Stimulated activated CD4-positive, alpha-beta T cell treated with anti-CD3 and anti-CD28 coated beads, Interleukin-15, amount 100 ng/mL, for 1 hour (primary cell): ENCODE measurements at places on chromosomes 2 and 18.

- no peak for DNase-seq
These were observed 146.6 kb upstream of the ITGA6 start for GRCh38 chr2:172280571-172281361.

GRCh38 chr2:139478165-139478914 lies 698.1 kb upstream of the NXPH2 start:
- no peak for DNase-seq

- DNase-seq, result no peak
These were observed 68.8 kb upstream of the KCTD1 start for GRCh38 chr18:26617151-26617554.

DNA sequence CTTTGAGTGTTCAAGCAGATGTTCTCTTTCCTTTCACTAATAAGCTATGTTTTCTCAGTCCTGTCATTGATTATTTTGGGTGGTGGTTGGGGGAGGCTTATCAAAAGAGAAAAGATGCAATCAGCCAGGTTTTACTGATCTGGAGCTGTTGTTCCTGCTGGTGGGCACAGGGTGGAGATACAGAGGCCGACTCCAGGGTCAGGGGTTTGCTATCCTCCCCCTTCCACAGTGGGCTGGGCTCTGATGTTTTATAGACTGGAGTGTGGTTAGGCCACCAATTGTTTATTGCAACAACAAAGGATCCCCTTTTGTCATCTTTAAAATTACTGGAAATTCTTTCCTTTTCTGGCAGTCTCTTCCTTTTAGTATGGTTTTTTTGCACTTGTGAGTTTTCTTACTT lies 120.5 kb downstream of the TANC1 start:
- no peak for DNase-seq

DNA sequence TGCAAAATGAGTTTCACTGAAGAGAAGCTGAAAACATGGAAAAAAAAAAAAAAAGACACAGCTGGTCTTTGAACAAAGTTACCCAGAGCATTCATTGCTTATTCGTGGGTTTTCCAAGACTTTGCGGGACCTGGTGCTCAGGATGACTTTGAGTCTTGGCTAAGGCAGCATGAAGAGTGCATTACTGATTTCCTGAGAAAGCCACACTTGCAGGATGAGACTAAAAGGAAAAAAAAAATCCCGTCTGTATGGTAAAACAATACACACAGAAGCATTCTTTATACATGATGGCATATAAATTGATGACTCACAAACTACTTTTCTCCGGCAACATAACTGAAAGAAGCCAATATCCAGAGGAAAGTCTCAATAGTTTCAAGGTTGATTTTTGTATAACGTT lies 195.4 kb downstream of the SPP2 start:
- DNase-seq, result no peak

DNA sequence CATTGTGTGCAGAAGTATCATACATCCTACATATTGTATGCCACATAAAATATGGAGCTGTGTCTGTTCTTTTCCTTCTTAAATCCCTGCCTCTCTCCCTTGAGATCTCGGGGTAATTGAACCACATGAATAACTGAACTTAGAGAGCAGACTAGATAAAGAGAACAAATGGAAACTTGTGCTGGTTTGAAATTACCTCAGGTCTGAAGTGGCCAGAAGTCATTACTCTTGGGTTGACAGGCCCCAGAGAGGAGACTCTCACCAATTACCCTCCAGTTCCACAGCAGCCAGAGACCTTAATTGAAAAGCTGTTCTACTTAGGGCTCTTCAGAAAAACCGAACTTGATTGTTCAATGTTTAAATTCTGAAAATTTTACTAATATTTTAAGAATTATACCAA lies 5.0 kb upstream of the ADAM17 start:
- no peak for DNase-seq

DNA sequence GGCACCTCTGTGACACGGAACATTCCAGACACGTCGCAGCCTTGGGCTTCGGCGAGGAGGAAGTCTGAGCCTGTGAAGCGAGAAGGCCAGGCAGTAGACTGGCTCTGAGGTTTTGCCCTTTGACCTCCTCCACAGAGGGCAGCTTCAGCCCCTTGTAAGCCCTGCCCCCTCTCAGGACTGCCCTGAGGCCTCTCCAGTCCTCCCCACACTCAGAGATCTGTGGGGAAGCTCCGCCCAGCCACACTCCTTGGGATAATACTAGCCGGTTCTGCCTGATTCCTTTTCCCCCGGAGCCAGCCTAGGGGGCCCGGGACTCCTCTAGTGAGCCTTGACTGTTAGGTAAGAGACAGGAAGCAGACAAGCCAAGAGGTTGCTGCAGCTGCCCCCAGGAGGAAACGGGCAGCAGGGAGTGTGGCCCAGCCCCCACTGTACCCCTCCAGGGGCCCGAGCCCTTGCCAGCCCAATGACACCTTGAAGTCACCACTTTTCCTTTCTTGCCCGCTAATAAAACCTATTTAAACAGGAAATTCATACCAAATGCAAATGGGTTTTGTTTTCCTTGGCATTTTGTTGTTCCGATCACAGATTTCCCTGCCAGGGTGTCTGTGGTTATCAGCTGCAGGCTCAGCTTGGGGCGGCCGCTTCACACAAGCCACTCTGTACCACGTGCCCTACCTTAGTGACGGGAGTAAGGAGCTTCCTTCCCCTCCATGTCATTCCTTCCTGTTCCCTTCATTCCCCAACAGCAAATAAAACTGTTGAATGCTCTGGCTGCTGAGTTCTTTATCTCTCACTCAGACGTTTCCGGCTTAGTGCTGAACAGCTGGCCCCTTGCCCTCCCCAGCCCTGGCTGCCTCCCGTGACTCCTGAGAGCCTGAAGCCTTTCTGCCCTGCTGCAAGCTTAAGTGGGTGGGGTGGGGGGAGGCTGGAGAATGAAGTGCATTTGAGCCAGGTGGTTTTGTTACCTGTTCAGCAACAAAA lies 124.7 kb downstream of the CABLES1 start:
- DNase-seq, result no peak

GRCh38 chr2:104523921-104524320 lies 330.0 kb upstream of the POU3F3 start:
- DNase-seq, result no peak

DNA sequence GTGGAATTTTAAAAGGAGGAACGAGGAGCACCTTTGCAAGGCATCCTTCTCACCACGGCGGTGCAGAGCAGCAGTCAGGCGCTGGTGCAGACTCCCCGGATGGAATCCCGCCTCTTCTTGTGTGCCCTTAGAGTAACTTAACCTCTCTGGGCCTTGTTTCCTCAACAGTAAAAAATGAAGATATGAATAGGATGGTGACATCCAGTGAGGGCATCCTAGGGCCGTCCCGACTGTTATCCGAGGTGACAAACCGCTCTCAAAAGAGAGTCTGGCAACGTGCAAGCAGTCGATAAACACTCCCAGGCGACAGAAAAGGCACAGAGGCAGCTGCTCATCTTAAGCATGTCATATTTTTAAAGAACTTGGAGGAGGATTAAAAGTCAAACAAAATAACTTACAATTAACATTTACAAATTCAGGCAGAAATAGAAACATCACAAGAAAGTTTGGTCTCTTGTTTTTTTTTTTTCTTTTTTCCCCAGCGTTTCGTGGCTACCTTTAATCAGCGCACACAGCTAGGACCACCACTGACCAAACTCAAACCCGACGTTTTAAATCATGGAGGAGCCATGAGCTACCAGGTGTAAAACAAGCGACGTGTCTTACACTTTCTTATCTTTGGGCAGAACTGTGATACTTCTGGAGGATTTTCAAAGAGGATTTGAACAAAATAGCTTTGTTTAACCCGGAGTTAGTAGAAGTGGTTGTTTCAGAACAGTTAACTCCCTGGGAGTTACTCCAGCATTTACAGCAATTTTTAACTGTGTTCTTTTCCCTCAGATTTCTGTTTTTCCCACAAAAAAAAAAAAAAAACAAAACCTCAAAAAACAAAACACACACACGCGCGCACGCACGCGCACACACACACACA lies 2.1 kb downstream of the MBP start:
- no peak for DNase-seq

DNA sequence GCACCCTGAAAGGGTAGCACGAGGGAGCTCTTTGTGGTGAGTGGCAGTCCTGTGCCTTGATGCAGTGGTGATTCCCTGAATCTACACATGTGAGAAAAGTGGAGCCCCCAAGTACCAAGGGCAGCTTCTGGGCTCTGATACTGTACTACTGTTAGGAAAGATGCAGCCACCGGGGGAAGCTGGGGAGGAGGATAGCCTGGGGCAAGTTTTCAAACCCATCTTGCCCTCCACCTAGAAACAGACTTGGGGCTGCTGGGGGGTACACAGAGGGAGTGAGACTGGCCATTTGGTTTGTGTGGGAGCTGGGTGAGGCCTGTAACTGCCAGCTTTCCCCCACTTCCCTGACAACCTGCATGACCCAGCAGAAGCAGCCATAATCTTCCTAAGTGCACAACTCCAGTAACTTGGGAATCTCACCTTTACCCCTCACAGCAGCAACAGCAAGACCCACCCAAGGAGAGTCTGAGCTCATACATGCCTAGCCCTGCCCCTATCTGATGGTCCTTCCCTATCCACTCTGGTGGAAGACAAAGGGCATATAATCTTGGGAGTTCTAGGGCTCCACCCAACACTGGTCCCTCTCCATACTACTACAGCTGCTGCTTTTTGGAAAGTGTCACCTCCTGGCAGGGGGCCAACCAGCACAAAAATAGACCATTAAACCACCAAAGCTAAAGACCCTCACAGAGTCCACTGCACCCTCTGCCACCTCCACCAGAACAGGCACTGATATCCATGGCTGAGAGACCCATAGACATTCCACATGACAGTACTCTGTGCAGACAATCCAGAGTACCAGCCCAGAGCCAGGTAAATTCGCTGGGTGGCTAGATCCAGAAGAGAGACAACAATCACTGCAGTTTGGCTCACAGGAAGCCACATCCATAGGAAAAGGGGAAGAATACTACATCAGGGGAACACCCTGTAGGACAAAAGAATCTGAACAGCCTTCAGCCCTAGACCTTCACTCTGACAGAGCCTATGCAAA lies 8.2 kb downstream of the MALL start:
- DNase-seq, result no peak

- DNase-seq, result no peak
These were observed 276.7 kb downstream of the CALCRL start for GRCh38 chr2:187171318-187171717.

GRCh38 chr2:162090109-162090508 lies 16.1 kb upstream of the DPP4 start:
- no peak for DNase-seq

DNA sequence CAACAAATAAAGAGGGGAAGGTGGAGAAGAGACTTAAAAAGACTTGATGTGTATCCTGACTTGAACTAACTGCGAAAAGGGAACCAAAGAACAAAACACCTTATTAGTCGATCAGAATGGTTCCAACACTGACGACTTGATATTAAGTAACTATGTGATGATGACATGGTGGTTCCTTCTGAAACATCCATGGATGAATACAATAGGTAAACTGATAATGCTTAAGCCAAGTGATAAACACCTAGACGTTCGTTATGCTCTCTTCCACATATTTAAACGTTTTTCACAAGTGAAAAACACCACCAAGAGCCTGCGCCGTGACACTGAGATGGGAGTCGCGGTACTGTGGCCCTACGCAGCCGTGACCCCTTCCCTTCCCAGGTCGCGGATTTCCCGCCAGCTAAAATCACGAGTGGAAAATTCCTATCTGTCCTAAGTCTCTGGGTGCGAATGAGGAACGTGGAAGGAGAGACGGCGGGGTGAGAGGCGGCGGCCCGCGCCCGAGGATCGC lies 797 bp downstream of the TTC32 start:
- no peak for DNase-seq

GRCh38 chr2:71887196-71887595 lies 260.5 kb downstream of the CYP26B1 start:
- DNase-seq, result no peak

- DNase-seq, result no peak
These were observed 269.9 kb downstream of the GULP1 start for GRCh38 chr2:188561473-188561979.

DNA sequence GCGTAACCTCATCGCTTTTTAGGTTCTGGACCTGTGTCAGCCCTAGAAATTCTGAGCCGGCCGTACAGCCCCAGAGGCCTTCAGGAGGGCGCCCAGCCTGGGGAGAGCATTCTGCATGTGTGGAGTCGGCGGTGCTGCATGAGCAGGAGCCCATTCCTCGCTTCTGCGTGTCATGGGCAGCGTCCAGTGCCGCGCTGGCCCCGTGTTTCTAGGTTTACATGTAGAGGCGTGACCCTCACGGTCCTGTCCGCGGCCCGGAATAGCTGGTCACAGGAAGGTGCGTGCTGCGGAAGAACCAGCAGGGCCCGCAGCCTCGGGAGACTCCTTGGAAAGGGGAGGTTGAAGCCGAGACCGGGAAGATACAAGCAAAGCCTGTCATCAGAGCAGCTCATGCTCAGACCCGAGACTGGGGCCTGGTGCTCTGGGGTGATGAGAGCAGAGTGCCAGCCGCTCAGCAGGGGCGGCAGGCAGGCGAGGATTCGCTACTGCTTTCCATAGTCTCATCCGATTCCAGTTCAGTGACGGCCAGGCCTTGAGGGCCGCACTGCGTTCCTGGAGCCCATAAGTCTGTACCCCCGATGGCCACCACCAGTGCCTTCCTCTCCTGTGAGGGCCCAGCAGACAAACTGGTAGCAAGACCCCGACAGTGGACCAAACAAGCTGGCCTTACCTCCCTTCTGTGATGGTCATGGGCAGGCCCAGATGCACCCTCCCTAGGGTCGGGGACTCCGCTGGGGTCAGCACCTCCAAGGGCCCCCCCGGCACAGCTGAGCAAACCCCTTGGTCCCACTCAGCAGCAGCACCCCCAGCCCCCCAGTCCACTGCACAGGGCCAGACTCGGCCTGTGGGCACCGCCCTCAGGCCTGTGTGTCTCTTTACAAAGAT lies 15.6 kb upstream of the NFATC1 start:
- no peak for DNase-seq

- no peak for DNase-seq
These were observed 772.6 kb downstream of the TSN start for GRCh38 chr2:122528061-122528460.

- DNase-seq, result no peak
These were observed 17.4 kb upstream of the STEAP3 start for GRCh38 chr2:119206201-119206600.

- no peak for DNase-seq
These were observed 84.0 kb upstream of the DSEL start for GRCh38 chr18:67600181-67601180.
